ENCODE measurements at places on chromosomes 7 and 10.
A peak's percentile ranks its signal among the peaks of the same experiment; 100 is the strongest.

DNA sequence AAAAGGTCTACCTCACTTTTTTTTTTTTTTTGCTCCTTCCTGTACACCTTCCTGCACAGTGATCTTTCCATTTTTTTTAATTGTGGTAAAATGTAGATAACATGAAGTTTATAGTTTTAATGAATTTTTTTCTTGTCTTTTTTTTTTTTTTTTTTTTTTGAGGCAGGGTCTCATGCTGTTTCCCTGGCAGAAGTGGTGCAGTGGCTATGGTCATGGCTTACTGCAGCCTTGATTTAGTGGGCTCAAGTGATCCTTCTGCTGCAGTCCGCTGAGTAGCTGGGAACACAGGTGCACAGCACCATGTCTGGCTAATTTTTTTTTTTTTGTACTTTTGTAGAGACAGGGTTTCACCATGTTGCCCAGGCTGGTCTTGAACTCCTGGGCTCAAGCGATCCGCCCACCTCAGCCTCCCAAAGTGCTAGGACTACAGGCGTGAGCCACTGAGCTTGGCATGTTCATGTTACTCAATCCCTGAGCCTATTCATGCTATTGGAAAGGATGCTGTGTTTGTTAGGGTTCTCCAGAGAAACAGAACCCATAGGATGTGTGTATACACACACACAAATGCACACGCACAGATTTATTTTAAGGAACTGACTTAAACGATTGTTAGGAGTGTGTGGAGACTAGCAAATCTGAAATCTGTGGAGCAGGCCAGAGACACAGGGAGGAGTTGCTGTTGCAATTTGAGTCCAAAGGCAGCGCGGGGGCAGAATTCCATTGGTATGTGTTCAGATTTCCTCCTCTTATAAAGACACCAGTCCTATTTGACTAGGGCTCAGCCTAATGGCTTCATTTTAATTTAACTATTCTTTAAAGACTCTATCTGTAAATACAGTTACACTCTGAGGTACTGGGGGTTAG is 29.1 kb downstream of the GALNT11 start:
- no peak for DNase-seq

DNA sequence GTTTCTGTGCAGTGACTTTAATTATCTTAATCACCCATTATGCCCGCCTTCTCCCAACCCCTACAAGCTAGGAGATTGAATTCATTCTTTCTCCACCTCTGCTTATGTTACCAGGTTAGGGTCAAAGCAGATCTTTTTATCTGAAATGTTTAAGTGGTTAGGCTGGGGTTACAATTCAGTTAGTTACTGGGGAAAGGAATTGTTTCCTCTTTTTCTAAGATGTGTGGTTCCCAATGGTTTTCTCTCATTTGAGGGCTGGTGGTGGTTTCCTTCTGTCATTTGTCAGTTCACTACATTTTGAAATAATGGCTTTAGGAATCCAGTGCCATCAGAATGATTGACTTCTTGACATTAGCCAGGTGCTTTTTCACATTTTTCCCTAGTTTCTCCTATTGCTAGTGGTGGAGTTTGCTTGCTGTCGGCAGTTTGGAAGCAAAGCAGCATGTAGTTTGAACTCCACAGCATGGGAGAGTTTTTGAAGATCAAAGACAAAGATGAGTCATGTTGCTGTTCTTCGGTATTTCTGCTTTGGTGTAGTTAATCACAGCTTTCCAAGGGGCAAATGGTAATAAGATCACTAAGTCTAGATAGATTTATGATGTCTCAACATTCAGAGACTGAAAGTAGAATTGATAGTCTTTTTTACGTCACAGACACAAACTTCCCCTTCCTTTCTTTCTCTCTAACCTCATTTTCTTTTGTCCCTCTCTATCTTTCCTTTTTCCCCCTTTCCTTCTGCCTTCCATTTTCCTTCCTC is 168.2 kb downstream of the SND1 start:
- DNase-seq, result no peak

DNA sequence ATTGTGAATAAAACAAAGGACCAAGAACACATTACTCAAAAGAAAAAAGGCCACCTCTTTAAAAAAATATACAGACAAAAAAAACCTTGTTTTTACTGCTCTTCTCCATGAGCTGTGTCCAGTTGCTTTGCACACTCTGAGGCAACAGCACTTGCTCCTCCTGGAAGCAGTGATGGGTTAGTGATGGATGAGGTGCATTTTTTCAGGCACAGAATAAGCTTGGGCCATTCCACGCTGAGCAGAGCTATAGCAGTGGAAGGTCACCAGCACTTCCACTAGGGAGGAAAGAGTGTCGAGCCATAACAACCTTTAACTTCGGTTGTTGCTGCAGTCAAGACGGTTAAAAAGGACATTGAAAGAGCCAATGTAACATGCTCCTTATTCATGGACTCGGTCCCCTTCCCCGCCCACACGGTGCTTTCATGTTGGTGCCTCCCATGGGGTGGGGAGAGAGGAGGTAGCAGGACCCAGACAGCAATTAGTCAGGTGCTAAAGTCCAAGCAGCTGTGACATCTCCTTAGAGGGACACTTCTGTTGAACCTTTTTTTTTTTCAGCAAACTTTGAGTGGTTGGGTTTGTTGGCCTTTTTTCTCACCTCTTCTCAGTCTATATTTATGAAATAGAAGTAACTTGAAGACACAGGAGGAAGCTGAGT is 136.5 kb upstream of the ADARB2 start:
- DNase-seq, result no peak

- DNase-seq, result no peak
Measured at GRCh38 chr7:36014961-36015360, 138.1 kb upstream of the EEPD1 start.

- no peak for DNase-seq
Measured at GRCh38 chr10:48639632-48640031, 34.8 kb upstream of the ARHGAP22 start.

GRCh38 chr10:73113551-73113950 is 3.3 kb downstream of the NUDT13 start:
- DNase-seq, result no peak

DNA sequence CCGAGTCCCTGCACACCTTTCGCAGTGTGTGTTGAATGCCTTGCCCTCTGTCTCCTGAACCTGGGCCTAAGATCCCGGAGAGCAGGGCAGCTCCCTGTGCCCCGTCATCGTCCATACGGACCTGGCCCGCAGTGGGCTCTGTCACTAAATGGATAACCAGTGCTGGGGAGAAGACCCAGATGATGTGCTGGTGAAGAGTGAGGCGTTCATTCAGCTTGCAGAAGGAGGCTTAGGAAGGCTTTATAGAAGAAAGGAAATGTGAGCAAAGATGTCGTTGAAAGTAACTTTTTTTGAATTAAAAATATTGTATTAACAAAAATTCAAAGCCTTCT is 34.4 kb downstream of the PFKFB3 start:
- DNase-seq, result no peak

- DNase-seq, result no peak
Measured at GRCh38 chr10:116241642-116242410, 31.2 kb downstream of the GFRA1 start.

DNA sequence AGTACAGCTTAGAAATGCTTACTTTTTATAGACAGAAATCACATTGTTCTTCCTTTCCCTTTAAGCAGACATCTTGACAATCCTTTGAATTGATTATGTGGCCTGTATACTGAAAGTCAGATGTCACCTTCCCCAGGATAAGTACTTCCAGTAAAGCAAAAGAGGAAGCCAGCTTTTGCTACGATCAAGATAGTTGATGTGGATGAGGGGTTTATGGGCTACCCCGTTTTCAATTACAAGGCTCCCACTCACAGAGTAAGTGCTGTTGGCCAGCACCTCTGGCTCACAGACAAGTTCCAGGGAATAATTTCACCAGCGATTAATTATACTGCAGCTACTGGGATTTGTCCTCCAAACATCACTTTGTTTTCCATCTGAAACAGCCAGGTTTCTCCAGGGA is 95.1 kb upstream of the SAMD8 start:
- no peak for DNase-seq

DNA sequence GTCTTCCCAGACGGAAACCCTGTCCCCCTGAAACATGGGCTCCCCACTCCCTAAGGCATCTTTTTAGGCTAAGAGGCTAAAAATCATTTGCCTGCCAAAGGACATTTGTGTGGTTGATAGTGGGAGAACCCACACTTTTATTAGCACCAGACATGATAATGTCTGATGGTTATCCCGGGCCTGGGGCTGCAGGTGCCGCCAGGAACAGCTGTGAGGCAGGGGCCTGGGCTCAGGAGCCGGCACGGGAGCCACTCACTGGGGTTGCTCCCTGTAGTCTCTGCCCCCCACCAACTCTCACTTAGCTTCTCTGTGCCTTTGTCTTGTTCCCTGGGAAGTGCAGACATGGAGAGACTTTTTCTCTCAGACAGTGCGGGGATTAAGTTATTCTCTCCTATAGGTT is 193.6 kb downstream of the GLRX3 start:
- no peak for DNase-seq

DNA sequence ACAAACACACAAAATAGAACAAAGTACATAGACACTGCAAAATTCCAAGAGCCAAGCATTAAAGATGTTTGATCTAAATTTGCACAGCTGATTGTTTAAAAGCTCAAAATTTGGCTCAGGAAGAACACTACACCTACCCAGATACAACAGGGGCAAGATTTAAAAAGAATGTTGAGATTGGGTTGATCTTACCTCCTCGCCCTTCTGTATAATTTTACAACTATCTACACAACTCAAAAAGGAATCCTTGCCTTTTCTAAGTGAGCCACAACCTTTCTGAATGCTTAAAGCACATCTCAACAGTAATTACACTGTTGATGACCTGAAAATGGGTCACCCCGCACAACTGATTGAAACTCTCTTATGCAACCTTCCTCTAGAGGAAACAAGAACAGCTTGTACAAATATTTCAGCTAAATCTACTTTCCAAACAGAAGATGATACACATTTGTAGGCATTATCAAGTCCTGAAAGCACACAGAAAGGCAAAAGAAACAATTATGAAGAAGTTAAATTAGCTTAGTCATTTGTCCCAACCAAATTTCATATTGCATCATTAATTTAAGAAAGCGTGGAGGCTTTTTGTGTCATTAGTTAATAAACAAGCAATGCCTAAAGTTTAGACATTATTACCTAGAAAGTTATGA is 75.5 kb downstream of the UBE2H start:
- no peak for DNase-seq

- peak; percentile 48 for DNase-seq
Measured at GRCh38 chr10:110209926-110210673, 2.7 kb downstream of the MXI1 start.

DNA sequence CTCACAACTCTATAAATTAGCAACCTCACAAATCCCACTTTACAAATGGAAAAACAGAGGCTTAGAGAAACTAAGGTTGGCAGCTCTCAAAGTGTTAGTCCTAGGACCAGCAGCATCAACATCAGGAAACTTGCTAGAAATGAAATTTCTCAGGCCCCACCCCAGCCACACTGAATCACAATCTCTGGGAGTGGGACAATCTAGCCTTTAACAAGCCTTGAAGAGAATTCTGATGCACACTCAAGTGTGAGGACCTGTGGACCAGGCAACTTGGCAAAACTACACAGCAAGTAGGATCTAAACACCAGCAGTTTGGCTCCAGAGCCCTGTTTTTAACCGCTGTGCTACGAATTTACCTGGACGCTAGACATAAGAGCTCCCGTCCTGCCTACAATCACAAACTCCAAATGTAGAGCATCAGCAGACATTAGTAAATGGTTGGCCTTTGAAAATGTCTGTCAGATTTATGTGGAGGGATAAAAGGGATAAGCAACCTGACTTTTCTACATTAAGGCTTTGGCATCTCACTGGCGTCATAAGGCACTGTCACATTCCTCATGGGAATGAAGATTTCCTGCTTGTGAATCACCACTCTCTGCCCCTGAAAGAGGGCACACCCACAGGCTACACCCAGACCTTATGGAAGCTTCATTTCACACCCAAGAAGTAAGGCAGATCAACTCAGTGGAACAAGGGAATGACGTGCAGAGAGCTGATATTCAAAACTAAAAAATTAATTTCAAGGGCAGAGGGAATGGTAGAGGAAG is 34.5 kb downstream of the PPP1R3C start:
- DNase-seq, result no peak

GRCh38 chr7:94643771-94644545 is 12.0 kb downstream of the SGCE start:
- DNase-seq, result no peak

DNA sequence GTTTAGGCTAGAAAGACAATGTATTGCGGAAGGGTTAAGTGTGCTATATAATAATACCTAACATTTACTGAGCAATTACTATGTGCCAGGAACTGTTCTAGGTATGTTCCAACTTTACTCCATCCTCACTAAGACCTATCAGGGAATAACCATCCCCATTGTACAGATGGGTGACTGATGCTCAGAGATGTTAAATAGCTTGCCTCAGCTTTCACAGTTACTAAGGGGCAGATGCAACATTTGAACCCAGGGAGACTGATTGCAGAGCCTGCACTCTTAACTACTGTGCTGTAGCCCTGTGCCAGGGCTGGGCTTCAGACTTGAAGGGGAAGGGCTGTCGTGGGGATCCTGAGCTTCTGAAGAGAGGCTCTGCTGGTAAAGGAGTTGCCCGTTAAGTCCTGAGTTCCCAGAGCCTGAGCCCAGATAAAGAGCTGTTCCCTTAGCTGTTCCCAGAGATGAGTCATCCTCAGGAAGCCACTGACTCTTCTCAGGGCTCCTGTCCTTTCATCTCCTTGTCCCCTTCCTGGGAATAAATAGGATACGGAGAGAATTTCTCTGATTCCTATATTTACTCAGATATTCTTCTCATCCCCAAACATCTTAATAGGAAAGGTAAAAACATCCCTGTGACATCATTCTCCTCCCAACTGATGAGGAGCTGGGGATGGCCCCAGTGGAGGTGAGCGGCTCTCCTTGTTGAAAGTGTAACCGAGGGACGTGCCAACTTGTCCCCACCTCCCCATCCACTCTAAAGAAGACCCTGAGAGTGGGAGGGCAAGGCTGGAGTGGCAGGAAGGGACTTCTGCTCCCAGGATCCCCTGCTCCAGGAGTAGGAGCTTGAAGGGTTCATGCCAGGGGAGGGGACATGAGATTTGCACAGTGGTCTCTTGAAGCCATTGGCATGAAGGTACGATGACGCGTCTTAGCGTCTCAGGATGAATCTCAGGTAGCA is 28.0 kb upstream of the HABP2 start:
- DNase-seq, result no peak

DNA sequence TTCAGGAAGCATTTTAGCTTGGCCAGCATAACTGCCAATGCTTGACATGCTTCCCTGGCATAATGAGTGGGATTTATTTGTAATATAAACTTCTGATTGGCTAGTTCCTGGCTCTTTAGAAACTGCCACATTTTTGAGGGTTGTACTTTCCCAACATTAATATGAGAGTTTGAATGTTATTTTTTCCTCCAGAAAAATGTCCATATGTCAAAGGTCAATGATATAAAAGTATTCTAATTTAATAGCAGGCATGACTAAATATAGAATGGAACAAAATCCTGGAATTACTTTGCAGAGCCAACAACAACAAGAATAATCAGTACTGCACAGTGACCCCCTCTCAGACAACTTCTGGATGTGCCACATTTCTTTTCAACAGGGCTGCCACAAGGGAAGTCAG is 352.6 kb downstream of the PRPF18 start:
- DNase-seq, result no peak

Measured in activated CD4-positive, alpha-beta T cell treated with anti-CD3 and anti-CD28 coated beads, Interleukin-2, amount 50 U/mL, for 4 hours (primary cell).